LHCN-M2 (cell line): ENCODE measurements at places on chromosomes 16 and 17. TPM values are rescaled to one million over a fixed set of nuclear protein-coding genes. Genes with fewer than 3 reads are reported as not detected.

DNA sequence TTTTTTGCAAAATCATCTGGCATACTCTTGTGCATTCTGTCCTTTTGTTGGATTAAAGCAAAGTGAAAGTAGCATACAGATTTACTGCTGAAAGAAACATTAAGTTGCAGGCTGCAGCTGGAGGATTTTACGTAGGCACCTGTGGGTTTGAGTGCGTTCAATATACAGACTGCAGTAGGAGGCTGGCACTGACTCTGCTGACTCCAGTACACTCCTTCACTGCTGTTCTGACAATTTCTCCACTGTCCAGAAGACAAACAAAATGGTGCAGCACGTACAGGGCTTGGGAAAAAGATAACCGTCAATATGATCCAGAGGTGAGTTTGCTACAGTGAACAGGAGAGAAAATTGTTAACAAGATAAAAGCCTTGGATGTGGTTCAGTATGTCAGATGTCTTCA lies 73.3 kb downstream of the TANC2 start:
- DNase-seq, result no peak

ASPA gene
- total RNA-seq, result 0.23 and 0.45 TPM in 2 replicates

DNA sequence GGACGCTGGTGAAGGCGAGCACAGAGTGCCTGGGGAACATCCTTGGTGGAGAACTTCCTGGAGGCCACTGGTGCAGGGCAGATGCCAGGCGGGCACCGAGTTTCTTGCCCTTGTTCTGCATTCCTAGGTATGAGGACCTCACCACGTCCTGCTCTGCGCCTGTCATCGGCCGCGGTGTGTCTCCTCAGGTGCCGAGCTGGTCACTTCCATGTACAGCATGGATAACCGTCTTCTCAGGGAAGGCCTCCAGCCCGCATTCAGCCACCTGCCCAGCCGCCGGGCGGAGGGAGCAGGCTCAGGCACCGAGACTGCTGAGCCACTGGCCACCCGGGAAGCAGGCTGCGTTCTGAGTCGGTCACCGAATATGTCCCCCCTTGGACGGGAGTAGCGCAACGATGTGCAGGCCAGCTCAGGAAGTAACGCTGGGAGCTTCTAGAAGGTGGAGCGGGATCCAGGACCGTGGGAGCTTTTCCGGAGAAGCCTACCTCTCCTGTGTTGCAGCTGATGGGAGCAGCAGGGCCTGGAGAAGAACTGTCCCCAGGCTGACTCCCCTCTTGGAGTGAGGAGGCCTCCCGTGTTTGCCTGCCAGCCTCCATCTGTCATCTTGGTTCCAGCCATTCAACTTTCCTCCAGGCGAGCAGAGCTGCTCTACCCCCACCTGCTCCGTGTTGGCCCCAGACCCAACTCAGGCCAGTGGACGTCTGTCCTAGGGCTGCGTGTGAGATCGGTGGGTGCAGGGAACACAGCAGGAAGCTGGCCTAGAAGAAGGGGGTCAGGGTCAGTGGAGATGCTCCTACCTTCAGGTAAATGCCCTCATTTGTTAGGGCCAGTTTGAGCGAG lies 2.1 kb upstream of the BAIAP2 start:
- no peak for DNase-seq

DNA sequence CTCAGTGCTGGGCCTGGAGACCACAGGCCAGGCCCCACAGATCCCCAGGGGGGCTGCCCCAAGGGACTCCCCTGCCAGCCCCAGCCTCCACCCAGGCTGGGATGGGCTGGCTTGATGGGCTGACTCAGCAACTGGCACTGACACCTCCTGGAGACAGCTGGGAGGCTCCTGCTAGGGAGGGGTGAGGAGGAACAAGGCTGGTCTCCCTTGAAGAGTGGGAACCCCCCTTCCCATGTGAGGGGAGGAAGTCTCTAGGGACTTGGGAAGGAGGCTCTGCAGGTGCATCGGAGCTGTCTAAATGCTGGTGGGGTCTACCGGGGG lies 10.4 kb downstream of the NHERF1 start:
- peak; percentile 88 for DNase-seq
